ENCODE measurements at places on chromosomes 7 and 10. TPM values are rescaled to one million over a fixed set of nuclear protein-coding genes. Genes with fewer than 3 reads are reported as not detected.
A peak's percentile ranks its signal among the peaks of the same experiment; 100 is the strongest.

DNA sequence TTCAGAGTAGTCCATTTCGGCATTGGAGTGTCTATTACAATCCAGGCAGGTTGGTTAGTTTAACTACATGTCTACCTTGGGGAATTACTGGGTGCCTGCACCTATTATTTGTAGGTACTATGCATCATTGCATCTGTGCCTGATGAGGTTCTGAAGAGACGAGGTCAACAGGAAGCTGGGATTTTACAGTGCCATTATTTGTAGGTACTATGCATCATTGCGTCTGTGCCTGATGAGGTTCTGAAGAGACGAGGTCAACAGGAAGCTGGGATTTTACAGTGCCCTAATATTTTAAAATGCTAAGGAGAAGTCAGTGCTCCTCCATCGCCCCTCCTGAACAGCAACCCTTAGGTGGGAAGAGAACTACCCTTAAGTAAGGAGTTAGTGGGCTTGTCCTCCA lies 41.7 kb downstream of the NPY start:
- DNase-seq, result no peak
- H3K4me1 ChIP-seq, result no peaks in the 10 kb centered on the region
- peaks cover 1% of the 10 kb centered on the region for H3K27me3 ChIP-seq
- no peaks in the 10 kb centered on the region for H3K36me3 ChIP-seq
- no peak overlapping the region for H3K27ac ChIP-seq

GRCh38 chr7:1322240-1323110 lies 89.8 kb downstream of the UNCX start:
- H3K27ac ChIP-seq, result no peak overlapping the region
- no peaks in the 10 kb centered on the region for H3K27me3 ChIP-seq

Gene CRTAC1
- total RNA-seq, result 53.1 TPM

DNA sequence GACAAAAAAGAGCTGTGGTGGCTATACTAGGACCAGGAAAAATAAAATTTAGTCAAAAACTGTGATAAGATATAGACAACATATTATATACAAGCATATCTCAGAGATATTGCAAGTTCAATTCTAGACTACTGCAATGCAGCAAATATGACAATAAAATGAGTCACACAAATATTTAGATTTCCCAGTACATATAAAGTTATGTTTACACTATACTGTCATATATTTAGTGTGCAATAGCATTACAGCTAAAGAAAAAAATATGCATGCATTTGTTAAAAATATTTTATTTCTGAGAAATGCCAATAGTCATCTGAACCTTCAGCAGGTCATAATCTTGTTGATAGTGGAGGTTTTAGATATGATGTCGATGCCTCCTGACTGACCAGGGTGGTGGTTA lies 72.1 kb downstream of the AKR1C4 start:
- H3K27ac ChIP-seq, result no peak overlapping the region
- no peaks in the 10 kb centered on the region for H3K36me3 ChIP-seq
- no peaks in the 10 kb centered on the region for H3K4me1 ChIP-seq
- no peaks in the 10 kb centered on the region for H3K27me3 ChIP-seq
- no peak overlapping the region for H3K4me3 ChIP-seq

- no peaks in the 10 kb centered on the region for H3K36me3 ChIP-seq
- H3K4me3 ChIP-seq, result no peak overlapping the region
- peak overlapping the region; percentile 33 for H3K27ac ChIP-seq
- no peaks in the 10 kb centered on the region for H3K27me3 ChIP-seq
- DNase-seq, result no peak
These were observed 252.2 kb downstream of the WDR37 start for GRCh38 chr10:1308173-1308961.

GRCh38 chr10:79376078-79376628 lies 28.9 kb downstream of the PPIF start:
- H3K4me1 ChIP-seq, result no peaks in the 10 kb centered on the region
- H3K36me3 ChIP-seq, result no peaks in the 10 kb centered on the region
- no peak overlapping the region for H3K4me3 ChIP-seq
- H3K27me3 ChIP-seq, result no peaks in the 10 kb centered on the region
- no peak for DNase-seq

- no peaks in the 10 kb centered on the region for H3K36me3 ChIP-seq
- H3K27me3 ChIP-seq, result no peaks in the 10 kb centered on the region
- no peaks in the 10 kb centered on the region for H3K4me1 ChIP-seq
- no peak overlapping the region for H3K27ac ChIP-seq
These were observed 155.0 kb downstream of the NRBF2 start for GRCh38 chr10:63288170-63288569.

Gene BBIP1
- total RNA-seq, result 35.3 TPM

DNA sequence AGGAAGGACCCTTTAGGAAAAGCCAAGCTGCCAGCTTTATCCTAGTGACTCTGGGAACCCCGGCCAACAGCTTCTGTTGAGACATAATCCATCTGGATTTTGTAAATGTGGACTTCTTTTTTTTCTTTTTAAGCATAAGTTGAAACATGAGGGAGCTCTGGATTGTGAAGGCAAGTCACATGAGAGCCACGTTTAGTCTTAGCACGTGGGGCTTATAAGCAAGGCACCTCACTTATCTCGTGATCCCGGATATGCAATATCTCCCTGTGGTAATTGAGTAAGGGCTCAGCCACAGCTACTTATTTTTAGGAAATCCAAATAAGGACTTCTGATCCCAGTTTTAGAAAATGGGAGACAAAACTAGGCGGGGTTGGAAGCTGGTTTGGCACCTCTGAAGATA lies 111.2 kb upstream of the PTN start:
- H3K4me1 ChIP-seq, result no peaks in the 10 kb centered on the region
- H3K27ac ChIP-seq, result no peak overlapping the region
- no peaks in the 10 kb centered on the region for H3K36me3 ChIP-seq
- no peak for DNase-seq

Gene RBP3
- total RNA-seq, result not detected

GRCh38 chr7:94396037-94396431 lies 1.3 kb downstream of the COL1A2 start:
- peak overlapping the region; percentile 85 for H3K4me3 ChIP-seq
- H3K27ac ChIP-seq, result peak overlapping the region; percentile 56
- H3K36me3 ChIP-seq, result peaks cover 1% of the 10 kb centered on the region
- no peak for DNase-seq
- no peaks in the 10 kb centered on the region for H3K27me3 ChIP-seq

DNA sequence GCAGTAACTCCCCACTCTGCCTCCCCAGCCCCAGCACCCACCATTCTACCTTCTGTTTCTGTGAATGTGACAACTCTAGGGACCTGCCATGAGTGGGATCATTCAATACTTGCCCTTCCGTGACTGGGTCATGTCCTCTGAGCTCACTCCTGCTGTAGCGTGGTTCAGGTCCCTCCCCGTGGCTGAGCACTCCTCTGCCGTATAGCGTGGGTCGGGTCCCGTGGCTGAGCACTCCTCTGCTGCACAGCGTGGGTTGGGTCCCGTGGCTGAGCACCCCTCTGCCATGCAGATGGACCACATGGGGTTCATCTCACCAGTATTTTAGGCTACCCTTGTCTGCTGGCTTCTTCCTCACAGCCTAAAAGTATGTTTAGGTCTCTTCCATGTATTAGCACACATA lies 43.0 kb downstream of the INSIG1 start:
- H3K27me3 ChIP-seq, result no peaks in the 10 kb centered on the region
- no peaks in the 10 kb centered on the region for H3K36me3 ChIP-seq
- no peak overlapping the region for H3K4me3 ChIP-seq
- H3K4me1 ChIP-seq, result no peaks in the 10 kb centered on the region
- H3K27ac ChIP-seq, result no peak overlapping the region

GRCh38 chr10:1416456-1417037 lies 320.8 kb downstream of the ADARB2 start:
- no peaks in the 10 kb centered on the region for H3K4me1 ChIP-seq
- no peaks in the 10 kb centered on the region for H3K36me3 ChIP-seq
- no peak for DNase-seq
- no peaks in the 10 kb centered on the region for H3K27me3 ChIP-seq
- H3K4me3 ChIP-seq, result no peak overlapping the region

Gene HMX2
- total RNA-seq, result not detected

Gene LIPK
- not detected for total RNA-seq

Gene HMX3
- not detected for total RNA-seq

Gene PRKG1
- total RNA-seq, result 199 TPM

GRCh38 chr10:70656489-70656888 lies 15.8 kb upstream of the ADAMTS14 start:
- H3K27me3 ChIP-seq, result no peaks in the 10 kb centered on the region
- DNase-seq, result peak; percentile 71
- no peak overlapping the region for H3K4me3 ChIP-seq
- no peaks in the 10 kb centered on the region for H3K36me3 ChIP-seq
- peaks cover 3% of the 10 kb centered on the region for H3K4me1 ChIP-seq
- no peak overlapping the region for H3K27ac ChIP-seq

DNA sequence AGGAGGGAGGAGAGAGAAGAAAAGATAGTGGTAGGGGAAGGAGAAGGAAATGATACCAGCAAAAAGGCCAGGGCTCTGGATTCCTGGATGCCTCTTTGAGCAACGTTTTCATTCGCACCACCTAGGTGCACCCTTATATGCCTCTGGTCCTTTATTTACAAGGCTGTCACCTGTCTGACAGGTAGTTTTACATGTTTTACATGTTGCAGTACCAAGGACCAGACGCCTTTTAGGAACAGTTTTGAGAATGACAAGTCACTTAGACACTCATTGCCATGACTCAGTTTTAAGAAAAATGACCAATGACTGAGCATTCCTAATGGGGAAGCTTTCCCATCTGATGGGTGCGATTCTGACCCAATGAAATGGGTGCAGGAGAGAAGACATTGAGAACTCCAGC lies 119.8 kb downstream of the GLI3 start:
- H3K36me3 ChIP-seq, result no peaks in the 10 kb centered on the region
- no peak for DNase-seq
- H3K4me1 ChIP-seq, result no peaks in the 10 kb centered on the region
- H3K27ac ChIP-seq, result no peak overlapping the region
- no peaks in the 10 kb centered on the region for H3K27me3 ChIP-seq

DNA sequence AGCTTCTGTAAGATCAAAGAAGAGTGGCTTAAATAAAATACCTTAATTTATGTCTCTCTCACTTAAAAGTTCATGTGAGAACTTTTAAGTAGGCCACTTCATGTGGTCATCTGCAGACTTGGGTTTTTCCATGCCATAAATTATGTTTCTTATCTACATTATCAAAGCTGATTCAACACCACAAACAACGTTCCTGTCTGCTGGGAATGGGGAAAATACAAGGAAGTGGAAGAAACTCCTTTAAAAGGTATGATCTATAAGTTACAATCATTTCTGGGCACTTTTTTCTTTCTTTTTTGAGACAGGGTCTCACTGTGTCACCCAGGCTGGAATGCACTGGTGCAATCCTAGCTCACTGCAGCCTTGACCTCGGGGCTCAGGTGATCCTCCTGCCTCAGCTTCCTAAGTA lies 16.9 kb upstream of the OTUD1 start:
- H3K4me3 ChIP-seq, result no peak overlapping the region
- no peaks in the 10 kb centered on the region for H3K36me3 ChIP-seq
- no peak overlapping the region for H3K27ac ChIP-seq
- no peak for DNase-seq
- H3K27me3 ChIP-seq, result no peaks in the 10 kb centered on the region
- H3K4me1 ChIP-seq, result no peaks in the 10 kb centered on the region

Gene PROSER2
- total RNA-seq, result 8.0 TPM

- no peak for DNase-seq
- H3K27me3 ChIP-seq, result no peaks in the 10 kb centered on the region
- no peaks in the 10 kb centered on the region for H3K36me3 ChIP-seq
- no peak overlapping the region for H3K27ac ChIP-seq
- H3K4me3 ChIP-seq, result no peak overlapping the region
- H3K4me1 ChIP-seq, result peaks cover 2% of the 10 kb centered on the region
These were observed 50.5 kb upstream of the HBP1 start for GRCh38 chr7:107118109-107118900.

GRCh38 chr10:86979296-86979818 lies 11.1 kb downstream of the ADIRF start:
- H3K4me1 ChIP-seq, result no peaks in the 10 kb centered on the region
- H3K27ac ChIP-seq, result peak overlapping the region; percentile 86
- no peak overlapping the region for H3K4me3 ChIP-seq
- no peaks in the 10 kb centered on the region for H3K27me3 ChIP-seq
- no peaks in the 10 kb centered on the region for H3K36me3 ChIP-seq

GRCh38 chr10:131577178-131577555 lies 265.6 kb upstream of the TCERG1L start:
- no peak overlapping the region for H3K27ac ChIP-seq
- H3K36me3 ChIP-seq, result no peaks in the 10 kb centered on the region
- no peak for DNase-seq
- H3K27me3 ChIP-seq, result no peaks in the 10 kb centered on the region

DNA sequence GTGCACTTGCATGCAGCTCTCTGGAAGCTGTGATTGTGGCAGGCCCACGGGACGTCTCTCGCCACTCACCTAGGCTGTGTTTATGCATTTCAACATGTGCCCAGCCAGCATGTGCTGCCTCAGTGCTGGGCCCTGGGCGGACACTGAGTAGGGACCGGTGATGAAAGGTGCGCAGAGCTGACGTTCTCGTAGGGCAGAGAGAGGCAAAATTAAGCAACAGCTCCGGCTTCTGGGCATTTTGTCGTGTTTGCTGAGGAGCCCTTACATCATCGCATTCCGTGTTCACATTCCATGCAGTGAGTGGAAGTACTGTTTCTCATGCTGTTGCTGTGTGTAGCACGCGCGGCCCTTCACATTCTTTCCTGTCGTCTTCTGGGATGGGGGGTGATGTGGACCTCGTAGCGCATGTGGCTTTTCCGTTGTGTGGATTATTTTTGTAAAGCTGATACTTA lies 50.5 kb downstream of the PRF1 start:
- DNase-seq, result no peak
- H3K27me3 ChIP-seq, result no peaks in the 10 kb centered on the region
- H3K27ac ChIP-seq, result no peak overlapping the region
- no peak overlapping the region for H3K4me3 ChIP-seq

DNA sequence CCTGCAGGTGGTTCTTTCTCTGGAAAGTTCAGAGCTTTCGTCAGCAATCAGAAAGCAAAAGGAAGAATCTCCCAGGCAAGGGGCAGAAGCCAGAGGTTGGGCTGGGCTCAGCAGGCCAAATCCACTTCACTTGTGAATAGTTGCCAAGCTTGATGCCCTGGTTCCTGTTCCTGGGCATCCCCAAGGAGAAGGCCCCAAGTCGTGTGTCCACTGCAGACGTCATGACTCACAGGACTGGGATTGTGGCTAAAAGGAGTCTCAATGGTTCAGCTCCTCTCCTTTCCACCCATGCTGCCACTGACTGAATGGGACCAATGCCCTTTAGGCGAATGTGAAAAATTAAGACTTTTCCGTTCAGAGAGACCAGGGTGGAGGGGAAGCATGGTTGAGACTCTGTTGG lies 38.6 kb upstream of the TRIM8 start:
- H3K27me3 ChIP-seq, result no peaks in the 10 kb centered on the region
- no peak overlapping the region for H3K4me3 ChIP-seq
- no peak overlapping the region for H3K27ac ChIP-seq
- H3K36me3 ChIP-seq, result no peaks in the 10 kb centered on the region

- no peak overlapping the region for H3K4me3 ChIP-seq
- peaks cover 1% of the 10 kb centered on the region for H3K4me1 ChIP-seq
- DNase-seq, result no peak
- H3K27ac ChIP-seq, result no peak overlapping the region
These were observed 103.0 kb downstream of the PTEN start for GRCh38 chr10:87966459-87966858.

DNA sequence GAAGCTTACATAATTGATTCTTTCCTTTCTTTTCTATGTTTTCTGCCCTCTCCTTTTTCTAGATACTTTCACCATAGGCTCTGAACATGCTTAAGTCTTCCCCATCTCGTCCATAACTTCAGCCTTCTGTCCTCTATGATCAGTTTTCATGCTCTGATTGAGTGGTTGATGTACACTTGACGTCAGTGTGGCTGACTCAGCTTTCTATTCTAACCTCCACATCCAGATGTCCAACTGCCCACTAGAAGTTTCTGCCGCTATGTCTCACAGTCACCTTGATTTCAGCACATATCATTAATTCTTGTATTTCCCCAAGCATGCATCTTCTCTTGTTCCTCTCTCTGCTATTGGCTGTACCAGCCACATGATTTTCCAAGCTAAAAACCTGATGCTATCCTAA lies 15.0 kb downstream of the CDK14 start:
- H3K27me3 ChIP-seq, result no peaks in the 10 kb centered on the region
- no peaks in the 10 kb centered on the region for H3K36me3 ChIP-seq
- H3K27ac ChIP-seq, result no peak overlapping the region
- H3K4me1 ChIP-seq, result no peaks in the 10 kb centered on the region
- DNase-seq, result no peak

All from aorta (tissue), 5 donors.